Temporal lobe (tissue), 4 donors: ENCODE measurements at places on chromosomes 7 and 10. TPM values are rescaled to one million over a fixed set of nuclear protein-coding genes. Genes with fewer than 3 reads are reported as not detected.

Gene ERVW-1
- total RNA-seq: not detected

Gene UTF1
- not detected for total RNA-seq

Gene PCDH15
- 6.1 TPM for total RNA-seq

Gene NUTM2B
- total RNA-seq: 0.74 TPM

Gene TET1
- total RNA-seq: 28.0 TPM

Gene PAX2
- not detected for total RNA-seq

Gene RGR
- 0.49 TPM for total RNA-seq

Gene CCZ1
- 80.6 TPM for total RNA-seq

Gene HOXA9
- total RNA-seq: 0.25 TPM

Gene PITX3
- total RNA-seq: not detected

Gene NOLC1
- 33.4 TPM for total RNA-seq

Gene TAS2R5
- 1.5 TPM for total RNA-seq

Gene RET
- 2.2 TPM for total RNA-seq

Gene BAMBI
- total RNA-seq: 3.0 TPM

Gene PGAM2
- total RNA-seq: 1.7 TPM

Gene TWIST1
- total RNA-seq: 0.74 TPM

Gene TAS2R3
- total RNA-seq: 5.7 TPM

Gene CEP55
- 1.7 TPM for total RNA-seq

Gene FAM25C
- not detected for total RNA-seq

Gene TYW1B
- total RNA-seq: 2.7 TPM

Gene COG5
- 26.3 TPM for total RNA-seq

Gene SFXN2
- 3.4 TPM for total RNA-seq

Gene NAT16
- 2.2 TPM for total RNA-seq

Gene NEUROG3
- not detected for total RNA-seq

Gene PODXL
- total RNA-seq: 21.6 TPM

Gene HPSE2
- 0.25 TPM for total RNA-seq

Gene MAP3K8
- total RNA-seq: 4.2 TPM

Gene MINDY4
- total RNA-seq: 2.7 TPM

Gene SPDYE6
- total RNA-seq: not detected

Gene HOGA1
- total RNA-seq: 0.25 TPM

Gene FAM221A
- 6.9 TPM for total RNA-seq

Gene ZNF107
- total RNA-seq: 10.6 TPM

Gene NFE2L3
- 13.3 TPM for total RNA-seq

Gene TMEM273
- total RNA-seq: 1.2 TPM

Gene SLC13A1
- total RNA-seq: not detected

Gene ARHGEF5
- total RNA-seq: 0.74 TPM
